OCI-M1 (cell line): ENCODE measurements at places on chromosomes 2 and 18.

- no peak for DNase-seq
Measured at GRCh38 chr18:44609181-44609941, 71.3 kb upstream of the SETBP1 start.

- DNase-seq, result no peak
Measured at GRCh38 chr2:224532931-224533330, 52.2 kb downstream of the CUL3 start.

DNA sequence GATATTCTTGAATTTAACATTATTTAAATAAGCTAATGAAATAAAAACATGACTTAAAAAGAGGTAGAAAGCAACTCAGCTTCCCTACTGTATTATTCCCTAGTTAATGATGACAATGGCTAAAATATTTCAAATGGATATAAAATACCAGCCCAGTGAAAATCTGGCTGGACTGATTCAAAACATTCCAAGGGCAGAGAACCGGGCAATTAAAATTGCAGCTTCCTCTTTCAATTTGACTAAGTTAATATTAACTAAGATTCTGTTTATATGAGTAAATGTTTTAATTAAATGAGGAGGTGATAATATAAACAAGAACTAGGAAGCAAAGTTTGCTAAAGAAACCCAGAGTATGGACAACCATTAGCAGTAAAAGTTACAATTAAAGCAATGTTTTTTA is 65.6 kb downstream of the RAPH1 start:
- DNase-seq, result no peak

DNA sequence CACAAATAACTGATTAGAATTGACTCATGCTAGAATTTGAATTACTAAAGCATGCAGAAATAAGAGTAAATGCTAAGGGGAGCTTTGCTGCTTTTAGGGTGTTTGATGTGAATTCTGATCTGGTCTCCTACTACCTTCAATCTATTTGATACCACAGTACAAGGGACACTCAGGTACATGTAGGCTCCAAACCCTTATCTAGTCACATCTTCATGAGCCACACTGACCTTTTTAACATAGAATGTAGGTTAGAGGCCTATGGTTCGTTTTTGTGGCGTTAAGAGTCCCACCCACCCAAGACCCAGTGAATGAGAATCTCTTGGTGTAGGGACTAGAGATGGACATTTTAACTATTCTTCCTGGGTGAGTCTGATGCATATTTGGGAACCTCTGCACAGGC is 65.7 kb downstream of the PLCL1 start:
- no peak for DNase-seq

DNA sequence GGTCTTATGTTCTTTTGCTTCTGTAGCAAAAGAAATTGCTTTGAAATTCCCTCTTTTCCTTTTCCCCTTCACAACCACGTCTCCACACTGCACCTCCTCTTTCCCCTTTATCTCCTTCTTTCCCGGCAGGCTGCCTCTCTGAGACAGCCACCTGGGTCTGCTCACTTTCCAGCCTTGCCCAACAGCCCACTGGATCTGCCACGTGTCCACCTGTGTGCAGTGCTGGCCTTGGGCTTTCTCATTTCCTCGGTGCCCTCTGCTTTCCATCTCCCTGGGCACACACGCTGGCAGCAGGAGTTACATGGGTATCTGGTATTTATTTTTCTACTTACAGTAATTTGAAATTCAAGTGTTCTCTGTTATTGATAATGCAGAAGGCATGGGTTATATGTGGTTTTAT is 213.4 kb upstream of the LYPD1 start:
- DNase-seq, result no peak

DNA sequence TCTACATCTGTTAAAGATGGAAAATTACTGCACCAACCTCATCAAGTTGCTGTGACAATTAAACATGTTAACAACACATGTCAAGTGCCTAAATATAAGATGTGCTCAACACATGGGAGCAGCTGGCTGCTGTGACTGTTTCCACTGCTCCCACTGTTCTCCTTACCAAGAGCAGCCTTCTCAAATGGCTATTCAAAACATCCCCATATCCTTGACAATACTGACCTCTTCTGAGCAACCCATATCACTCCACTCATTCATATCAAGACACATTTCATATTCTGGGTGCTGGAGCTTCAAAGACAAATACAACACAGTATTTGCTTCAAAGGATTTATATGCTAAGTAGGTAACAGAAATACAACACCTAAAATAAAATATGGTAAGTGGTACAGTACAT is 60.3 kb downstream of the PIAS2 start:
- DNase-seq, result peak; percentile 26

DNA sequence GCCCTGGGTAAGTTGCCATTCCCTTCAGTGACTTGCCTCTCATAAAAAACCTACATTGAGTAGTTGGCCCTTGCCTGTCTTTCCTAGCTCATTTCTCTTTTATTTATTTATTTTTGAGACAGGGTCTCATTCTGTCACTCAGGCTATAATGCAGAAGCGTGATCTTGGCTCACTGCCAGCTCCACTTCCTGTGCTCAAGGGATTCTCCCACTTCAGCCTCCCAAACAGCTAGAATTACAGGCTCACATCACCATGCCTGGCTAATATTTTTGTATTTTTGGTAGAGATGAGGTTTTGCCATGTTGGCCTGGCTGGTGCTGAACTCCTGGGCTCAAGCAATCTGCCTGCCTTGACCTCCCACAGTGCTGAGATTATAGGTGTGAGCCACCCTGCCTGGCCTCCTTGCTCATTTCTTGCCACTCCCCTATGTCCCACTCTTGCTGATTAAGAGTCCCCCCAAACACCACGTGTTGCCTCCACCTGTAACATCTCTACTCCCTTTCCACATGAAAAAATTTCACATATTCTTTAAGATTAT is 12.6 kb downstream of the EVA1A start:
- DNase-seq, result peak; percentile 40

- no peak for DNase-seq
Measured at GRCh38 chr2:154640000-154640399, 58.5 kb upstream of the KCNJ3 start.

DNA sequence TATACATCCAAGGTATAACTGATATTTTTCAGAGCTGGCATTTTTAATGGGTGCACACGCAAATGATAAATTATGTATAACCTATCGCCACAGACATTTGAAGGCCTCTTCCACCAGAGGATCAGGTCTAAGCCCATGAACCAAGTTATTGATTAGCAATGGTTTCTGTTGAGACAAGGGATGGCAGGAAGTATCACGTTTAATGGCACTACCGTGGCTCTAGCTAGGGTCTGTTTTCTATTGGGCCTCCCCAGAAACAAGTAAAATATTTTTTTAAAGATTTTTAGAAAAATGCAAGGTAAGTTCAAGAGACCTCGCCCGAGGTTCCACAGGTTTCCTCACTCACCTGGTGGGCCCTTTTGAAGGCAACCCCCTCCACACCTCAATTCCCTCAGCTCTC is 667 bp downstream of the GFPT1 start:
- peak; percentile 21 for DNase-seq

DNA sequence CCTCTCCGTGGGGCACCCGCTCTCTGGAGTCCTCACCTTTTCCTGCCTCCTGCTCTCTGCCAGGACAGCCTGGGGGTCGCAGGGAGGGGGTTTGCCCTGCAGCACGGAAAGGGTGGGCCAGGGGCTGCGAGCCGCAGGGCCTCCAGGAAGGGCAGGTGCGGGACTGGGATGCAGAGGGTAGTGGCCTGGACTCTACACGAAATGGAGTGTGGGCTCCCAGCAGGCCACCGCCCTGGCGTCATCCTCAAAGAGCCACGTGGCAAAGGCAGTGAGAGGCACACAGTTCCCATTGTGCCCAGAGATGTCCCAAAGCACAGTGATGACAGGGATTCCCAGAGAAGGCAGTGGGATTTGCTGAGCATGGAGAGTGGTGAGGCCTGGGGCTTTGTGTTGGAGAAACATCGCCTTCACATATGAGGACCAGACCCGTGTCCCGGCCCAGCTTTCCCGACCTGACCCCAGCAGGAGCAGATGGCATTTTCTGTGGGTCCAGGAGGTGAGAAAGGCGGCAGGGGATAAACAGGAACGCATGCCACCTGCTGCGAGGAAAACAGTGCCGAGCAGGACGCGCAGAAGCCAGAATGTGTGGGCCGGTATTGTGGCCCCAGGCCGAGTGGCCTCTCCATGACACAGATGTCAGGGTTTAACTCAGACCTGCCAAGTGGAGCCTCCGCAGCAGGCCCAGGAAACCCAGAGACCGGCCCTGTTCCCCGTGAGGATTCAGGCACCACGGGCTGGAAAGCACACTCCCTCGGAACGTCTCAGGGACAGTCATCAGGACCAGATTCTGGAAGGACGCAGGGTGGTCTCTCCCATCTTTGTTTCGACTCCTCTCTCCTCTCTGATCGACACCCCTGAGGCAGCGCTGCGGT is 855.5 kb upstream of the SALL3 start:
- no peak for DNase-seq

DNA sequence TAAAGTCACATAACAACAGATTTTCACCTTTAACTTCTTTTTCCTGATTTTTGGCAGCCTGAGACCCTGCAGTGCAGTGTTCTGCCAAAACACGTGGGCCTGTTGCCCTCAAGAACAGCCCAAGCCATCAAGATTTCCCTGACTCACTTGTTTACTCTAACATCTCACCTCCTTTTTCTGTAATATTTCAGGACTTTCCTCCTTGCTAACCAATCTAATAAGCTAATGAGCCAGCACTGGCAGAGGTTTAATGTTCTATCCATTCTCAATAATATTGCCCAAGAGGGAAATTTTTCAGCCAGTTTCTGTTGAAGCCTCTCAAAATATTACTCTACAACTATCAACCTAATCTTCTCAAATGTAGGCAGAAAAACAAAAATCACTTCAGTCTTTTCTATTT is 635.2 kb downstream of the DPP10 start:
- DNase-seq, result no peak

- no peak for DNase-seq
Measured at GRCh38 chr2:60516383-60516811, 37.1 kb downstream of the BCL11A start.

- no peak for DNase-seq
Measured at GRCh38 chr2:165682546-165682945, 111.5 kb downstream of the GALNT3 start.

GRCh38 chr2:444937-445884 is 157.3 kb upstream of the ALKAL2 start:
- no peak for DNase-seq

DNA sequence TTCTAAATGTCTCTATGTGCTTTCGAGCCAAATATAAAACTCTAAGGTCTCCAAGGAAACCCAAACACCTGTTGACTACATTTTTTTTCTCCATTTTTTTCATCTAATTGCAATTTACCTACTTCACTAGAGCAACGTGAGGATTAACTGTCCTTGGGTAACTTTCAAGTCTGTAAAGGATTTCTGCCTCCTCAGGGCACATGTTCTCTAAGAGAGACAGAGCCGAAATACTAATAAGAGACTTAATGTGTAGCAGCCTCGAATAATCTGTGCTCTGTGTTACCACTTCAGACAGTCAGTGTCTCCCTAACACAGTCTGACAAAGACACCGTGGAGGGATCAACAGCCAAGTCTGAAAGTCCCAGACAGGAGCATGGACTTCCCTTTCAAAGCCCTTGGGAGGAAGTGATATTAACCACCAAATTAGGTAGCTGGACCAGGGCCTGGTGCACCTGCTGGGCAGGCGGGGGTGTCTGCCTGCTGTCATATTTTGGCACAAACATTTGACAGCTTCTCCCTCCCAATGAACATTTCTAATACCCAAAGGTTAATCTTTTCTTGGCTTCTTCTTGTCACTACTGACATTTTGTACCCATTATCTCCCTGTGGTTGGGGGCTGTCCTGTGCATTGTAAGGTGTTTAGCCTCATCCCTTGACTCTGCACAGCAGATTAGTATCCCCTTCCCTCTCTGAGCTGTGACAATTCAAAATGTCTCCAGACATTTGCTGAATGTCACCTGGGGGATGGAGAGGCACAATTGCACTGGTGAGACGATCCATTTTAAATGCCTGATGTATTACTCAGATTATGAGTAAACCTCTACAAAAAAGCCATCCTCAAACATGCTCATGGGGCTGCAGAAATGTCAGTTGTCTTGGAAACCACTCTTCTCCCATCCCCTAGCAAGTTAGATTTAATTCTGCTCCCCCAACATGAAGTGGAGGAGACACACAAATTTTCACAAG is 45.7 kb upstream of the LYPD1 start:
- no peak for DNase-seq

- no peak for DNase-seq
Measured at GRCh38 chr2:230939066-230939591, 14.1 kb upstream of the GPR55 start.

GRCh38 chr2:108293850-108294249 is 5.2 kb downstream of the SULT1C2 start:
- no peak for DNase-seq

GRCh38 chr2:213640738-213641425 is 356.6 kb downstream of the SPAG16 start:
- no peak for DNase-seq

GRCh38 chr2:205903549-205904129 is 182.3 kb downstream of the INO80D start:
- peak; percentile 48 for DNase-seq

GRCh38 chr2:197599285-197599965 is 76.0 kb downstream of the RFTN2 start:
- DNase-seq, result peak; percentile 77

DNA sequence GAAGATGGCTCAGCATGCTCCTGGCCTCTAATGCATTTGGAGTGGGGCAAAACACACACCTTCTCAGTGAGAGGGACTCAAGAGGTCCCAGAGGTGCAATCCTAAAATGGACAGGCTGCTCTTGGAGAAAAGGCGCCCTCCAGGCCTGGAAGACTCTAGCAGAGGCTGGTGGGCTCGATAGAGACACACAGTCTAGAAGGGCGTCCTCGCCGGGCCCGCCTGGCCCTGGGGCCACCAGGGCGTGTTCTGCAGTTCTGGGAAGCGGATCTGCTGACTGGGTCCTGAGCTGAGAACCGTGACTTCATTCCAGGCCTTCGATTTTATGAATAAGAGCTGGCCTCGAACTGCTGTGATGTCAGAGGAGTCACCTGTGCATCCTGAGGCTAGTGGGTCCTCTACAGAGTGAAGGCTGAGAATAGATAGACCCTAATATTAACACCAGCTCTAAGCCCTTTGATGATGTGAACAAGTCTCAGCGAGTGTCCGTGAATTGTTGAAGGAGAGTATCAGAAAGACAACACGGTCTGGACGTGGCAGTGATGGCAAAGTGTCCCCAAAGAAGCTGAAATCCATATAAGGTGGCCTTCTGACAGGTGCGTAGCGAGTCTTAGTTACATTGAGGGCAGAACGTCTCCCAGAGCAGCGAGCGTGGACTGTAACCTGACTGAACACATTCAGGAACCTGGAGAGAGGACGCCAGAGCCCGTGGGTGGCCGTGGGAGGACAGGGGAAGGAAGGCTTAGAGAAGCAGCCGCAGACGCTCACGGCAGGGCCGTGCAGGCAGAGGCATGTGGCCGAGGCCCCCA is 136.9 kb downstream of the PTGR3 start:
- DNase-seq, result no peak

- no peak for DNase-seq
Measured at GRCh38 chr2:238509151-238509835, 82.6 kb downstream of the ASB1 start.

DNA sequence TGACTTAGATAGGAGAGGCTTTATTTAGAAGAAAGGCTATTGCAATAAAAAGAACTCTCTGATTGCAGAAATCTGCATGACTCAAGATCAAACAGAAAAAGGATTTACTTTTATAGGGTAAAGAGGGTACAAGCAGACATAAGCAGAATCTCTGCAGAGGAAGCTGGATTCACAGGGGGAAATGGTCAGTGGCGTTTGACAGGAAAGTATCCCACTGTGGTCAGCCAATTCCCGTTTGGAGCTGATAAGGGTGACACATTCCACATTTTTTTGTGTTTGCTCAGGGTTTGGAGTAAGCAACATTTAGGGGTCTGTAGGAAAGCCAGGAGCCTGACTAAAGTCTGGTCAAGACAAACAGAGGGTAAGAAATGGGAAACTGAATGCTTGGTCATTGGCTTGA is 23.9 kb upstream of the SCYGR5 start:
- no peak for DNase-seq
